ENCODE measurements at places on chromosomes 2 and 18.

DNA sequence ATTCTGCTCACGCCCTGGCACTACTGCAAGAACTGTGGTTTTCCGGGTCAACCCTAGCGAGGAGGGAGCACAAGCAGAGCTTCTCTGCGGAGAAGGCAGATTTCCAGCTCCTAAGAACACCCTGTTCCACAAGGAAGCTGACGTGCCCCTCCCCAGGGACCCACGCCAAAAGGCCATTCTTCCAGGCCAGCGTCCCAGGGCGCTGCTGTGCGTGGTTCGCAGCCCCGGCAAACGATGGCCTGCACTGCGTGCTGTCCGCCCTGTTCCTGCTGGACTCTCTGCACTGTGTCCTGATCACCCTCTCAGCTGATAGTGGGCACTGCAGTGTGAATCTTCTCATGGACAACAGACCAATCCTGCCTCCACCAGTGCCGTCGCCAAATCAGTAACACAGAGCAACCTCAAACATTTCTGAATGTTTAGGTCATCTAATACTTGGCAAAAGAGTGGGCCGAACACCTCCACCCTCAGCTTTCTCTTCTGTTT lies 49.1 kb downstream of the ADI1 start:
- peak; percentile 76 for DNase-seq

GRCh38 chr2:143205106-143205764 lies 76.0 kb downstream of the ARHGAP15 start:
- DNase-seq, result no peak

- DNase-seq, result no peak
Observed at GRCh38 chr2:233358335-233358734, 4.0 kb downstream of the DGKD start.

DNA sequence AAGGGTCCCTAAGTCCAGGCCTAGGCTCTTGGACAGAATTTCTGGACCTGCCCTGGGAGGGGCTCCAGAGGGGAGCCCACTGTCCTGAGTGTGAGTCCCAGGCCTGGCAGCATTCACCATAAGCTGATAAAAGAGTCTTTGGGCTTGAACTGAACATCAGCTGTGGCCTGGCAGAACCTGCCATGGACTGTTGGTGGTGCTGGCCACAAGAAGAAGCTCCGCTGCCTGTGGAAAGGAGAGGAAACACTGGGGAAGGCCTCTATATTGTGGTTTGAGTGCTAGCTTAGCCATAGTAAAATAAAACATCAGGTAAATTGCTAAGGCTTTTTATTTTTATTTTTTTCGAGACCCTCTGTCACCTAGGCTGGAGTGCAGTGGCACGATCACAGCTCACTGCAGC lies 20.9 kb upstream of the BAZ2B start:
- DNase-seq, result no peak

DNA sequence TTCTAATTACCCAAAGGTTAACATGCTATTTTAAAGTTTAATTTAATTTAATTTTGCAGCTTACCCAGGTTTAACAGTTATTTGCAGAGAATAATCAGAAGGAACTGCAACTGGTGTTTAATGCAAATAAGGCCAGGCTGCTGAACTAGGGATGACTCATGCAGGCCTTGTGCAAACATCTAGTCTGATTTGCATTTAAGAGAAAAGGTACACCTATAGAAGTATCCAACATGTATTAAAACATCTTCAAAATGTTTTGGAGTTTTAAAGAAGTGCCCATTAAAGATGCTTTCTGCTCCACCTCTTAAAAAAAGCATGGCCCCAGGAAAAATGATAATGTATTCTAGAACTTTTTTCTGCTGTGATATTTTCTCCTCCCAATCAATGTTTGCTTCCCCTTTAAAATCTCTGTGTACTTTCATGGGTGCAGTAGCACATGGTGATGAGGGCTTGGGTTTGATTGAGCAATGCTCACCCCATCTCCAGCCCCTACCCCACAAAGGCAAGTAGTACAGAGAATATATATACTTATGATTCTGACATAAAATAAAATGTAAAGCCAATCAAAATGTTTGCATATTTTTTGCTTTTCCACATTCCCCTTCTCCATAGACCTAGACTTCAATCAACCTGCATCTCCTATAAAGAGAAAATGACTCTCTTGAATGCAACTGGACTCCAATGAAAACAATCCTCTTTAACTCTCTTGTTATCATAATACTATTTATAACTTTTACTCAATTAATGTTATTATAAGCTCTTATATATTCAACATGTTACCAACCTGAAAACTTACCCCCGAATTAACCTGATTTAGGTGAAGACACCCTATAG lies 54.1 kb downstream of the ATP8B1 start:
- DNase-seq, result no peak

GRCh38 chr2:7539760-7540159 lies 622.5 kb downstream of the RNF144A start:
- DNase-seq, result peak; percentile 95

DNA sequence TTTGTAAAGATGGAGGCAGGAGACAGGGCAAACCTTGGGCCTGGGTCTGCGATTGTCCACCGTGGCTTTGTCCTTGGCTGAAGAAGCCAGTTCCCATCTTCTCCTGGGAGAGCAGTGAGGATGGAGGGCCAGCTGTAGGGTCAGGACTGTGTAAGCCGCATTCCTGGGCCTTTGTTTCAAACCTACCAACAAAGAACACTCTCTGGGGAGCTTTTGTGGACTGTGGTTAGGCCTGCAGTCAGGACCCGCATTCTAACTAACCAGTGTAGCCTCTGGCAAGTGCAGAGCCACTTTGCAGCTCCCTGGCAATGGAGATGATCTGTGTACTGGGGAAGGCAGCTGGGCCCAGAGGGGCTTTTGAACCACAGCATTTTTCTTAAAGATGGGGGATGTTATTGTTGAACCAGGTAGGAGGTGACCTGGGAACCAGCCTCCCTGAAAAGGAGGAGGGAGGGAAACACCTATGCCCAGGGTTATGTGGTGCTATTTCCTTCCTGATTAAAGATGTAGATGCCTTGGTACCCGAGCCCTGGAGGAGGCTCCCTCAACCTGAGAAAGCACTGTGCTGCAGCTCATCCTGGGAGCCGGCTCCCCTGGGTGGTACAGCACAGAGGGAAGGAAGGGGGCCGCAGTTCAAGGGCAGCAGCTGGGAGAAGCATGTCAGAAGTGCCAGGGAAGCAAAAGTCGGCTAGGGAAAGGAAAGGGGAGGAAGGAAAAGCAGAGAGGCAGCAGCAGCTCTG lies 12.7 kb upstream of the SMAD4 start:
- no peak for DNase-seq

GRCh38 chr2:108554528-108554927 lies 20.3 kb downstream of the LIMS1 start:
- no peak for DNase-seq

DNA sequence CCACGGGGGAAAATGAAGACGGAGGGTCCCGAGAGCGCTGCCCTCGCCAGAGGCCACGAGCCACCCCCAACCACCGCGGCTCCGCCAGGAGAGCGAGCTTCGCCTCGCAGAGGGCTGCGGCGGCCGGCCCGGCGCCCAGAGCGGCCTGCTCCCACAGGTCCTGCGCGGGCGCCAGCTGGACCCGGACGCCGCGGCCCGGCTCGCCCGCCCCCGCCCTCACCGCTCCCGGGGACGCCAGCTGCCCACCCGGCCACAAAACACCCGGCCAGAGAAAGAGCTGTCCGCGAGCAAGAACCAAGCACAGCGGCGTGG lies 709 bp downstream of the PTPN2 start:
- no peak for DNase-seq

DNA sequence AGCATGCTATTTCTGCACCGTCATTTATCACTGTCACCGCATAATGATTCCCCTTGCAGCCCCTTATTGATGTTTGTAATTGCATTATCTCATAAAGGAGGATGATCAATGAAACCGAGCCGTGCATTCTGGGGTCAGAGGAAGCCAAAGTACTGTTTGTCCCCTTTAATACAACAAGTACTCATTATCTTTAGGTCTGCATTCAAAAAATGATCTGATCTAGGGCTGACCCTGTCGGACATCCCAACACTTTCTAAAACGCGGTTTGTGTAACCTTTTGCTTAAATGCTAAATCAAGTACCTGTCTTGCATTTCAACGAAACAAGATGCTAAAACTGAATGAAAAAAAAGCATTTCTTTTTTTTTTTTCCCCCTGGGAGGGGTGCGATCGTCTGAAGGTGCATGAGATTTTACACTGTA lies 143.8 kb downstream of the MEIS1 start:
- DNase-seq, result no peak

Measured in non-pigmented ciliary epithelial cell (primary cell).